SHP77 treated with DMSO at 0.1 percent for 48 hours (cell line): ENCODE measurements at places on chromosomes 4 and X.
A peak's percentile ranks its signal among the peaks of the same experiment; 100 is the strongest.

- peak; percentile 57 for DNase-seq
Measured at GRCh38 chr4:76147454-76148141, 599 bp downstream of the NUP54 start.

- no peak for DNase-seq
Measured at GRCh38 chr4:39933671-39934590, 43.8 kb downstream of the PDS5A start.

GRCh38 chr4:112647785-112648184 lies 10.8 kb downstream of the LARP7 start:
- DNase-seq: no peak

- DNase-seq: no peak
Measured at GRCh38 chr4:39521253-39521919, 5.9 kb downstream of the UGDH start.

GRCh38 chr4:94605241-94605805 lies 152.4 kb upstream of the BMPR1B start:
- no peak for DNase-seq

DNA sequence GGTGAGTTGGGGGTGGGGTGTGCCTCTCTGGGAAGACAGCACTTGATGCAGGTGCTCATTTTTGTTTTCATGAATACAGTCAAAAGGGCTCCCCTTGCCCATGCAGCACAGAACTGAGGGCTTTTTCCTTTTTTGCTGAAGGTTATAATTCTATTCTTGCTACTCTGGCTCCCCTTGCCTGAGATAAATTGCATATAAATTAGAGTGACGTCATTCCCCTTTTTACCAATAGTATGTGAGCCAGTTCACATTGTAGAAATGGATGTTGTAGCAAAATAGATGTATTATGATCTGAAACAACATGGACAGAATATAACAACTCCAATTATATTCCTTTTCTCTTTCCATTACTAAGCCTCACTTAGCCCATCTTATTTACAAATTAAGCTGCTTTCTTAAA lies 28.4 kb downstream of the CXorf58 start:
- DNase-seq: no peak

DNA sequence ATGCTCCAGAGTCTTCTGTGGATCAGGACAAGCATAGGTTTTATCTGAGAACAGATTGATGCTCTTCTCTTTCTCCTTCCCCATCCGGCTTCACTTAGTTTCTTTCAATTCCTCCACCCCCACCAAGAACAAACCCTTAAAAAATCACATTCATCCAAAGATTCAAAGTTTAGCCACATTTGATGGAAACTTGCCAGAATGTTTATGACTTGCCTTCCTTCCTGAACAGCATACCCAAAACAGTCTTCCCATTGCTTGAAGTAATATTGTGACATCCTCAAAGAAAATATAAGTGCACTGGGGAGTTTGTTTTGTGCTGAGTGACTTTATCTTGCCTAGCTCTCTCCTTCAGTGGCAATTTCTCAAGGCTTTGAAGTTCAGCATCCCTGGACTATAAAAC lies 83.0 kb downstream of the MAGEB17 start:
- no peak for DNase-seq

GRCh38 chr4:73788411-73788810 lies 48.0 kb downstream of the CXCL8 start:
- no peak for DNase-seq

- DNase-seq: peak; percentile 12
Measured at GRCh38 chr4:71184195-71184781, 154.5 kb upstream of the SLC4A4 start.

GRCh38 chr4:5710065-5710960 lies 688 bp upstream of the EVC start:
- no peak for DNase-seq

- DNase-seq: no peak
Measured at GRCh38 chr4:173212379-173212778, 43.8 kb downstream of the GALNT7 start.

DNA sequence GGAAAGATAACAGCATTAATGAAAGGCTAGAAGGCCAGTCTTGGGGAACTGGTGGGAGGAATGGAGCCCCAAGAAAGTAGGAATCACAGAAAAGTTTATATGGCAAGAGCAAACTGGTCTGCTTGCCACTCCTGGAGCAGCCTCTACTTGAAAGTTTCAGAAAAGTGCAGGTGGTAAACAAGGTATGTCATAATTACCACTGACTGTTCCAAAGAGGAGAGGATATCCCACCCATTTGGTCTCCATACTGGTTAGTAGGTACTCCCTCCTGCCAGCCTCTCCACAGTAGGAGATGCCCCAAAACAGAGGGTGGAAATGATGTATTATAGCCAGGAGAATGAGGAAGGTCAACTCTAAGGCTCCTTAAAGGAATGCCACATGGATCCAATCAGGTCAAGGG lies 145.1 kb downstream of the INPP4B start:
- no peak for DNase-seq

- no peak for DNase-seq
Measured at GRCh38 chr4:71123951-71124350, 130.5 kb downstream of the DCK start.

DNA sequence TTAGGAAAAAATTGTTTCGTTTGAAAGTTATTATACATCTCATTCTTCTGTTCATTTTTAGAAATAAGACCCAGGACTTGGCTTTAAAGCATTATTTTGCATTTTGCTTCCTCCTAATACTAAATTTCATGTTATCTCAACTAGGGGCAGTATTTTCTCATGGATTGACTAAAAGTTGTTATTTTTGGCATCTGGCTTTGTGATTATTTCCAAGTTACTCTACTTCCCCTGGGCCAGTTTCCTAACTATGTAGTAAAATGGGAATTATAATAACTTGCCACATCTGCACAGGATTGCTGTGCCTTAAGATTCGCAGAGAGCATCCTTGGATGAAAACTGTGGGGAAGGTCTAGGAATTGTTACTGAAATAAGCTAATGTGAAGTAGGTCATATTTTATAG lies 3.0 kb downstream of the RBPJ start:
- DNase-seq: no peak

GRCh38 chr4:108166441-108167315 lies 2.1 kb downstream of the LEF1 start:
- DNase-seq: peak; percentile 22

- no peak for DNase-seq
Measured at GRCh38 chr4:145859426-145859825, 79.2 kb downstream of the ZNF827 start.

GRCh38 chr4:8399298-8399697 lies 41.2 kb downstream of the ACOX3 start:
- no peak for DNase-seq

- no peak for DNase-seq
Measured at GRCh38 chr4:56681158-56681852, at the start of gene HOPX. Gene HOPX (minus strand): TSS chr4:56681296. CDS start chr4:56657816, 23,480 bp downstream.

- no peak for DNase-seq
Measured at GRCh38 chrX:137401092-137401491, 164.8 kb upstream of the ZIC3 start.

DNA sequence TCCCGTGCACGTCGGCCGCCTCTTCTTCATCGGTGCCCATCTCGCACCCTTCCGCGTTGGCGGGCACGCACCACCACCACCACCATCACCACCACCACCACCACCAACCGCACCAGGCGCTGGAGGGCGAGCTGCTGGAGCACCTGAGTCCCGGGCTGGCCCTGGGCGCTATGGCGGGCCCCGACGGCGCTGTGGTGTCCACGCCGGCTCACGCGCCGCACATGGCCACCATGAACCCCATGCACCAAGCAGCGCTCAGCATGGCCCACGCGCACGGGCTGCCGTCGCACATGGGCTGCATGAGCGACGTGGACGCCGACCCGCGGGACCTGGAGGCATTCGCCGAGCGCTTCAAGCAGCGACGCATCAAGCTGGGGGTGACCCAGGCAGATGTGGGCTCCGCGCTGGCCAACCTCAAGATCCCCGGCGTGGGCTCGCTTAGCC lies 1.4 kb downstream of the POU4F2 start:
- no peak for DNase-seq

DNA sequence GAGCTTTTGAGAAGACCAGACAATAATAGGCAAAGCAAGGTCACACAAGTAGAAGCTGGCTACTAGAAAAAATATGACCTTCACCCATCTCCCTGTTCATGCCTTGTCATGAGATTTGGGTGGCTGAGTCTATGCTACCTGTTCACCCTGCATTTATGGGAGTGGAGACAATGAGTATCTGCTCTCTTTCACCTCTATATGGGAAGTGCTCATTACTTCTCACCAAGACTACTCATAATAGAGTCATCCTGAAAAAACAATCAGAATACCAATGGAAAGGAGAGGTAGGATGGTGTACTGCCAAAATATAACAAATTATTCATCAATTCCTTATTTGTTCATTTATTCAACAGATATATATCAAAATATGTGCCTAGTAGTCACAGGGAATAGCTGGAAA lies 921.8 kb upstream of the INTU start:
- no peak for DNase-seq

GRCh38 chr4:26022346-26023202 lies 108.6 kb downstream of the SMIM20 start:
- DNase-seq: peak; percentile 10

DNA sequence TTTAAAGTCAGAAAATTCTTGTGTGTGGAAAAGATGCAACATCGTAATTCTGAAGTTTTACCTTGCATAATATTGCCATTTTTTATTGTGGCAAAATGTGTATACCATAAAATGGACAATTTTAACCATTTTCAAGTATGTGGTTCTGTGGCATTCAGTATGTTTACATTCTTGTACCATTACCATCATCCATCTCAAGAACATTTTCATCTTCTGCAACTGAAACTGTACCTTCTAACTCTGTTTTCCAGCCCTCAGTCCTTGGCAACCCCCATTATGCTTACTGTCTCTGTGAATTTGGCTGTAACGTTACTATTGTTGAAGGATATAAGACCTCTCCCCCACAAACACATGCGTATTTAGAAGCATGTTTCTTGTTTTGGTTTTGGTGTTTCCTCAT lies 123.2 kb downstream of the BMPR1B start:
- DNase-seq: no peak

DNA sequence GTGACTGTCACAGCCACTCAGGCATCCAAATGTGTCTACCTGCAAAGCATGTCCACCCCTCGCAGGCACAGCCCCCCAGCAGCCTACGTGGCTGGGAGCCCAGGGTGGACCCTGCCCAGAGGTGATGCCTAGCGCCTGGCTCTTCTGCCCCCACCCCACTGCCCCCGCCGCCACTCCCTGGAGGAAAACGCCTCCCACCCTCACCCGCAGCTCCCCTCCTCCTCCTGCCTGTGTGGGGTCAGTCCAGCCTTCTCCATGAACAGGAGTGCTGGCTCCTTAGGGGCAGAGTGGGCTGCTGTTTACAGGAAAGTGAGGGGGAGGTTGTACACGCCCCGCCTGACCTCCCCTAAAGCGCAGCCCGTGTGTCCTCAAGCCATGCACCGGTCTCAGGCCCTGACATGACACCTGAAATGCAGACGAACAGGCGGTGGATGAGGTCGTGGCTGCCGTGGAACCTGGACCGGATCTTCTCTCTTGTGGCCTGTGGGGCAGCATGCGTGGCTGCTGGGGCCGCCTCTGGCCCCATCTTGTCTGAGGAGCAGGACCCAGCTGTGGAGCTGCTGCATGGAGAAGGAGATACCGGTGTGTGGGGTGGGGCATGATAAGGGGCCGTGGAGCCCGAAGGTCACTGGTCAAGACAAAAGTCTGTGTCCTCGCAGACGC lies 11.9 kb upstream of the MXD4 start:
- no peak for DNase-seq

DNA sequence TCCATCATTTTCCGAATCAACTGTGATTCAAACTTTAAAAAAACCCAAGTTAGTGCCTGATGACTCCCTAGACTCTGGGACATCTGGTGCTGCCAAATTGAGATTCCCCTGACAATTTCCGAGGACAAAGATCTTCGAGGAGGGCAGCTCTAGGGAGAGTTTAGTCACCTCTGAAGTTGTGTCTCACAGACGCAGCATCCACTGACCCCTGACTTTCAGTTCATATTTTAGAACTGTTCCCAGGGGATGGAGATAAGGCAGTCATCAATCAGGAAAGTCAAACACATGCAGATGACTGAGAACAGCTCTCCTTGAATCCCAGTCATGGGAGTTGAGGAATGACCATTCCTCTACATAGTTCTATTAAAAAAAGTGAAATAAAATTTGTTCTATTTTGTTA lies 643.9 kb downstream of the TRIML1 start:
- DNase-seq: no peak
